NCI-H510A (cell line): ENCODE measurements at places on chromosomes 7 and 10.

DNA sequence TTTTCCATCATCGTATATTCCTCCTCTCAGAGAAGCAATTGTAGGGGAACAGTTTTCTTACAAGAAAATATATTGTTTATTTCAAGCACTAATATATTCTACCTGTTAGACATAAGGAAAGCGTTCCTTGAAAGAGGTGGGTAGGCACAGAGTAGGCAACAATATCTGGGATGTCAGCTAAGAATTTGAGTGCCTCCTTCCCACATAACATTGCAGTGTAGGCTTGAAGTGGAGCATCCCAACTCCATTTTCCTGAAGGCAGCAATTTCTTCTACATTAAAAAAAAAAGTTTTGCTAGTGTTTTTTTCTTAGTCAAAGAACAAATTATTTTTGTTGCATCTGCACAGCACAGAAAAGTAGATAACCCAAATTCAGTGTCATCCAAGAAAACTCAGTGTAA is 20.8 kb downstream of the BCAP29 start:
- no peak for DNase-seq

DNA sequence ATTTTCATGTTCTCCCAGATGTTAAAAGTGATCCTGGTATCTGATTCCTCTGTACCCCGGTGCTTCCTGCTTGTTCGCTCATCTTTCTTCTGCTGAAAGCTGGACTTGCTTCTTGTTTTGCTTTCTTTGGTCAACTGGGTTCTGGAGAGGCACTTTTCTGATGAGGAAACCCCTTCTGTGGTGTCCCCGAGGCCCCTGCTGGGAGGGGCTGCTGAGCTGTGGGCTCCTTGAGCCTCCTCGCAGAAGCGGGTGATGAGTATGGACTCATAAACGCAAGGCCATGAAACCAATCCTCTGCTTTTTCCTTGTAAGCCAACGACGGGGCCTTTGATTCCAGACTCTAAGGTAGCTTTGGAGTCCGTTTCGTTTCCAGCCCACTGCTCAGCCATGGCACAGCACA is 7.8 kb downstream of the WIPI2 start:
- DNase-seq: no peak

- DNase-seq: no peak
Observed at GRCh38 chr7:55532150-55532917, 40.0 kb downstream of the VOPP1 start.

DNA sequence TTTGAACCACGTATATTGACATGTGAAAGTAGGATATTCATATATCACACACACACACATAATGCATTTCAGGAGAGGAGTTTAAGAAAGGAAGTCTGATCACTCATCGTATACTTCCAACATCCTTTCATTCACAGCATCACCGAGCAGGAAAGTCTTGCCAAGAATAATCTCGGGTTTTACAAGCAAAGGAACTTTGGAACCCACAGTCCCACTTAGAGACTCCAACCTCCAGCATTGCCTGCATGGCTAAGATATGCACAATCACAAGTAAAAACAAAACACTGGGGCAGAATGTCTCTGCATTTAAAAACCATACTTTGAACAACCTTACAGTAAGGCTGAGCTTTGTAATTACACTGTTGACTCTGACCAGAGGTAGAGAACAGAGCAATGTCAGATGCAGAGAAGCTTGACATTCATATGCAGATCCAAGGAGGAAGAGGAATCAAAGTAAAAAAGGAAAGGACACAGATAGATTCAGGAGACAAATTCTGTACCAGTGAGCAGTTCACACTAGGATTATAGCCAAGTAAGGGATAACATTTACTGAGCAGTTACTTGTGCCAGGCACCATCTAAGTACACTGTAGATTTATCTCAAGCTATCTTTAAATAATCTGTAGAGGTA is 14.8 kb downstream of the THSD7A start:
- DNase-seq: no peak

GRCh38 chr7:130880668-130881067 is 146.7 kb upstream of the KLF14 start:
- no peak for DNase-seq

GRCh38 chr10:13165177-13165576 is 3.8 kb downstream of the MCM10 start:
- DNase-seq: no peak

DNA sequence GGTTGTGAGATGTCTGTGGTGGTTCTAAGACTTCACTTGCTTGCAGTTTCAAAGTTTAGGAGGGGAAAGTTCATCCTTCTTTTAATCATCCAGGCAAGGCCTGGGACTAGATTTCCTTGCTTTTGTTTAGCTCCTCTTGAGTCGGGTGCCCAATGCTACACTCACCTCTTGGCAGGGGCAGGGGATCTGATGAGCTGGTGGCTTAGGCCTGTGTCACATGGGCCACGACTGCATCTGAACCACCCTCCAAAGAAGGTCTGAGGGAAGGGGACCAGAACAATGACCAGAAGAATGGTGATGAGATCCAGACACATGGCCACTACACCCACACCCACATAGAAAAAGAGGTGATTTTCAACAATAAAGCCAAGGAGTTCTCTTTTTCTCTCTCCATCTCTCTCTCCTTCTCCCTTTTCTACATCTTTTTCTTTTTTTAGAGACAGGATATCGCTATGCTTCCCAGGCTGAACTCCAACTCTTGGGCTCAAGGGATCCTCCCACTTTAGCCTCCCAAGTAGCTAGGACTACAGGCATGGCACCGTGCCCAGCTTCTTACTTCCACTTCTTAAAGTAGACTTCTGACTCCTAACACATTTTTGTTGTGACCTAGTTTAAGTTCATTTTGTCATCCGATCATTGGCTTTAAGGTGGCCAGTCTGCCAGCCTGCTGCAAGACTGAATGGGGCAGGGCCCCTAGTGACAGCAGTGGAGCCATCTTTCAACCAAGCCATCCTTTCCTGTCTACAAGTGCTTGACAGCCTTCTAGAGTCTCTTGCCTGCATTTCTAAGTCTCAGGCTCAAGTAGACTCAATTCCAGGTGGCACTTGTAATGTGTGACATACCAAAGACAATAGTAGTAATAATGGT is 350.9 kb downstream of the RNLS start:
- no peak for DNase-seq

DNA sequence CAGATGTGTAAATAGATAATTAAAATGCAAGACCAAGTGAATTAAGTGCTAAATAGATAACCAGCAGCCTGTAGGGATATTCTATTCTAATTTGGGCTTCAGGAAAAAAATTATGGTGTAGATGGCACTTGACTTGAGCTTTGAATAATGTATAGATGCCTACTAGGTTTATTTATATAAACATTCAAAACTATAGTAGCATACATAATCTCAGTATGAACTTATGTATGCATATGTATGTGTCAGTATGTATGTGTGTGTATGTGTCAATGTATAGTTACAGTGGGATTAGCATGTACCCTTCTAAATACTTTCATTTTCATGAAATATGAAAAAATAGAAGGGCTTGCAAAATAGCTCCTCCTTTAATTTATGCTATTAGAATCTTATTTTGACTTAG is 207.3 kb upstream of the PPP1R3A start:
- no peak for DNase-seq

DNA sequence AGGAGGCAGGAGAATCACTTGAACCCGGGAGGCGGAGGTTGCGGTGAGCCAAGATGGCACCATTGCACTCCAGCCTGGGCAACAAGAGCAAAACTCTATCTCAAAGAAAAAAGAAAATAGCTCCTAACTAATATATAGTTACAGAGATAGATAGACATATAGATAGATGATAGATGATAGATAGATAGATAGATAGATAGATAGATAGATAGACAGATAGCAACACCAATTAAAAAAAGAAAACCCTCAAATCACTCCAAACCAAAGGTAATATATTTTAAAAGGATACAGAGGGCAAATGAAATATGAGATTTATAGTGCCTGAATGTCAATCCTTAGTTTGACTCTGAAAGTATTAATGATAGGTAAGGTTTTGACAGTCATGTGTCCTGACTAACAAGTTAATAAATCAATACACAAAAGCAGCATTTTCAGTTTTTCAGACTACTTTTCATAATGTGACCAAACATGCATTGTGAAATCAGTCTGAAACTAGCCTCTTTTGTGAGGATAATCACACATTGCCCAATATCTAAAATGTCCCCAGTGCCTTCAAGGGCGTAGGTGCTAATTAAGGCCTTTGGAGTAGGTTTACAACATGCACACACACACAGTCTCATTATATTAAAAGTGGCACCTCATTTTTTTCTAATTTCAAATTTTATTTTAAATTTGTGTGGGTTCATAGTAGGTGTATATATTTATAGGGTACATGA is 61.2 kb downstream of the BPGM start:
- DNase-seq: no peak

DNA sequence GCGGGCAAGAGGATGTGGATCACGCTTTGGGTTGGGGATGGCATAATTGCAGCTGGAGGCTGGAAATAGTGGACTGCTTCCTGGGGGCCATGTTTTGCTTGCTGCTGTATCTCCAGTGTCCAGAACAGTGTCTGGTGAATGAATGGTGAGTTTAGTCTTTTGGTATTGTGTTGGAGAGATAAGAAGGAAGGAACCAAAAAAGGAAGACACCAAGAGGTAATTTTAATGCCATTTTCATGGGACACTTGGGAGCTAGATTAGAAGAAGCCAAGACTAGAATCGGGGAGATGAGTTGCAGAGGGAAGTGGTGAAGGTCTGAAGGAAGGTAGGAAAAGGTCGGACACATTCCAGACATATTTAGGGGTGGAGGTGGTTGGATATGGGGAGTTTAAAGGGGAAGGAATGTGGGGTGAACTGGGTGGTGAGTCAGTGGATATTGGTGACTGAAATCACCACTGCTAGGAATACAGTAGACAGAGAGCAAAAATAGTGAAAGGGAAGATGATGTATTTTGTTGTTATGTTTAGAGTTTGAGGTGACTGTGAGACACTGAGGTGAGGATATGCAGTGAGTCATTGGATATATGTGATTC is 76.7 kb downstream of the CCNY start:
- DNase-seq: no peak

DNA sequence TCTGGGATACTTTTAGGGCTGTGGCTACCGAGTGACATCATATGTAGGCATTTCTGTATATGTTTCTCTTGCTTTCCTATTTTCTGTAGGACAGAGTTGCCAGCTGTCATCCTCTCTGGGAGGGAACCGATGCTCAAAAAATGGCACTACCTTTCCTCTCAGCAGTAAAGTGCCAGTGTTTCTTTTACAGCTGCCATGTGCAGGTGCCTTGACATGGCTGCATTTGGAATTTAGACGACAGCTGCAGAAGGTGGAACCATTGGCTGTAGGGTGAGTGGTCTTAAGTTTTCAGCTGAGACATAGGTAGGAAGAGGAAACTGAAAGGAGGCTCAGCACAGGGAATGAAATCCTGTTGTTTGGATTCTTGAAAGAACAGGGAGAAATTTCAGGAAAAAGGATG is 20.2 kb upstream of the RPA3 start:
- no peak for DNase-seq

DNA sequence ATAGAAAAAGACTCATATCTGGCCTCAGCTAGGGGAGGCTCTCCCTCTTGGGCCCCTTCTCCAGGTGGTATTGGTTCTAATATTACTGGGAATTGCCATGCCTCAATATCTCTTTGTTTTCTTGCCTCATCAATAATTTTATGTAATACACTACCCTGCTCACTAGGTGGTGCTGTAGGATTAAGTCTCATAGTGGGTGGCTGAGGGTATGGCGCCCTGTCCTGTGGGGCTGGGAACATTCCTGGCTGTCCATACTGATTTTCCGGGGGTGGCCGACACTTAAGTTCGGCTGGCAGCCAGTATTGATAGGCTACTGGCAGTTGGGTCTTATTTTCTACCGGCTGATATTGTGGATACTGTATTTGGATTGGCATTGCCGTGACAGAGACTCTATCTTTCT is 9.0 kb upstream of the TAS2R3 start:
- DNase-seq: no peak

GRCh38 chr10:52895059-52895458 is 122.5 kb upstream of the MBL2 start:
- no peak for DNase-seq

DNA sequence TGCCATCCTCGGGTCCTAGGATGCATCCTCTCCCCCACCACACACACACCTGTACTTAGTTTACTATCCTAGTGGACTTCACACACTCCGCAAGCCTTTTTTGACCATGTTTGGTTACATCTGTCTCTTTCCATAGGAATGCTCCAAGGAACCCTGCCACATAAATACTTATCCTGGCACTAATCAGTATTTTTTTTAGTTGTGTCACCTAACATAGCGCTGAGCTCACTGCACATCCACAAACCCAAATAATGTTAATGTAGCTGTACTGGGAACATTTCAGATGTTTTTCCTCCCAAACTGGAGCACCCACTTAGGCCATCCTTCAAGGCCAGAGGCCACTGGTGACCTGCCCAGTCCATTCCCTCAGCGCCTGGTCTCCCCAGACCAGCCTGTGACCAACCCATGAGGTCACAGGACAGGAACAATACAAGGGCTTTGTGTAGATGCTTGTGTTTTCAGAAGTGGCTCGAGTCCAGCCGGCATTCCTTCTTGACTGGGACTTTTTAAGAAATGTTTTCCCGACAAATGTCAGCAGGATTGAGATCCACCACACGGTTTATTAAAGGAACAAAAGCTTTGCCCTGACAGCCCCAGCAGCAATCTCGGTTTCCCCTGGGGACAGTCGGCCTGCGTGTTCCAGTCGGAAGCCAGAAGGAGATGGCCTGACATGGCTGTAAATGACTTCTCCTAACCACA is 181.4 kb downstream of the JCAD start:
- DNase-seq: no peak

DNA sequence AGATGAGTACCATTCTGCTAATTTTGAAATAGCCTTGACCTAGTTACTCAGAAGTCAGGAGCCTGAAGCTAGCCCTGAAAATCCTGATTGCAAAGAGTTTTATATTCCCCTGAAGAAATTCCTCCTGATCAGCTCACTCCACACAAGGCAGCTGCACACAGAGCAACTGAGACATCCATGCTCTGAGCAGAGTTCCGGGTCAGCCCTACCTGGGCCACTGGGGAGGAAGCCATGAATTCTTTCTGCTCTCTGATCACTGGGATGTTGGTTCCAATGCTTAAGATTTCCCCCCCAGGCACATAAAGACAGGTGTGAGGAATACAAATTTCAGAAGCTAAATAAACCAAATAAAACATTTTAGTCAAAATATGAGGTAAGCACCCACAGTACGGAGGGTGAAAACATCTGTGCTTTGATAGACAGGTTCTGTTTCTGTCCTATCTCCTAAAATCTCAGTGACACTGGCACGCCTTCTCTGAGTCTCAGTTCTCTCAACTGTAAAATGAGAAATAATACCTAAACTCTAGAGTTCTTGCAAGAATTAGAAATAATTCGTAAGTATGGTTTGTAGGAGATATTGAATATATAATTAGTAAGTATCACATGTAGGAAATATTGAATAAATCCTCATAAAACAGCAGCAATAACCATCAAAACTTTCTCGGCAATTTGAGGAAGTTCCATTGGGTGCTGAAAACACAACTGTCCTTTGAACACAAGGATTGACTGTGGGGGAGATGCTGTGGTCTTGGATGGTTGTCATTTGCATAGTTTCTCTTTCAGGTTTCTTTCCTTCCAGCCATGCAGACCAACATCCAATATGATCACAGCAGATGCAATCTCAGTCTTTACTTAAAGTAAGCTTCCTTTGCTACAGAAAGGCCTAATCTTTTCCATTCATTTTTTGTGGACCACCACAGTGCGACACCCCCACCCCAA is 133.0 kb upstream of the TNS3 start:
- DNase-seq: no peak
